ENCODE measurements at places on chromosomes 6 and 20. TPM values are rescaled to one million over a fixed set of nuclear protein-coding genes. Genes with fewer than 3 reads are reported as not detected.

DNA sequence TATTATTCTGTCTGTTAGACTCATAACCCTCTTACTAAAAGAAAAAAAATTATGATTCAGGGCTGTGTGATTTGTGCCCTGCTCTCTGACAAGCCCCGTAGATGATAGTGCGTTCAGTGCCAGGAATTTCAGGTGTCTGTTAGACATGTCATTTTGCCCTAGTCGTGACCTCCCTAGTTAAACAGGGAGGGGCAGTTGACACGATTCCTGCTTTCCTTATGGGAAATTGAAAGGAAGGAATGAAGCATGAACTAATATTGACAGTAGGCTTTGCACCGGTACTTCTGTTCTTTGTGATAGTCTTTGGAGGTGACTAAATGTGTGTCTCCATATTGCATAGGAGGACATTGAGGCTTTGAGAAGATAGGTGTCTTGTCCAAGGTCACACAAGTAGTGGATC is 26.3 kb downstream of the RPRD1B start:
- DNase-seq: no peak
- H3K27me3 ChIP-seq: no peaks in the 10 kb centered on the region
- H3K4me1 ChIP-seq: peaks cover 21% of the 10 kb centered on the region

DNA sequence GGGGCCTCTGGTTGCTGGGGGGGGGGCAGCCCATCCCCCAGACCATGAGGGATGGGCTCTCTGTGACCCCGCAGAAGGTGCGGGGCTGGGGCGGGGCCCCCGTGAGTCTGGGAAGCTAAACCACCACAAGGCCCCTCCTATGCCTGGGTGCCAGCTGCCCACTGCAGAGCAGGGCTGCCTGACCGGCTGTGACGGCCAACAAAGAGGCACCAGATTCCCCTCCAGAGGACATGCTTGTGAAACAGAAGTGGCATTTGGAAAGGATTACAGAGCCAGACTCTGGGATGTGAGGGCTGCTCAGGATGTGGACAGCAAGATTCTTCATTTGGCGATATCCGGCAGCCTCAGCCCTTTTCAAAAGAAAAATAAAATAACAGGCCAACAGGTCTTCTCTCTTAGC is 16.5 kb upstream of the NTSR1 start:
- H3K4me3 ChIP-seq: no peak overlapping the region
- peaks cover 9% of the 10 kb centered on the region for H3K27me3 ChIP-seq
- DNase-seq: no peak
- H3K36me3 ChIP-seq: no peaks in the 10 kb centered on the region
- no peaks in the 10 kb centered on the region for H3K4me1 ChIP-seq
- H3K27ac ChIP-seq: no peak overlapping the region

- H3K27me3 ChIP-seq: peaks cover 9% of the 10 kb centered on the region
- peaks cover 5% of the 10 kb centered on the region for H3K4me1 ChIP-seq
- no peak overlapping the region for H3K27ac ChIP-seq
- DNase-seq: no peak
- H3K4me3 ChIP-seq: no peak overlapping the region
- H3K36me3 ChIP-seq: no peaks in the 10 kb centered on the region
Measured at GRCh38 chr6:108363889-108364313, 69.0 kb downstream of the AFG1L start.

GRCh38 chr6:133428295-133428694 is 187.1 kb downstream of the EYA4 start:
- DNase-seq: no peak
- H3K4me1 ChIP-seq: no peaks in the 10 kb centered on the region
- no peaks in the 10 kb centered on the region for H3K27me3 ChIP-seq
- H3K27ac ChIP-seq: no peak overlapping the region
- no peak overlapping the region for H3K4me3 ChIP-seq
- H3K36me3 ChIP-seq: no peaks in the 10 kb centered on the region

GRCh38 chr6:54467384-54467783 is 159.1 kb downstream of the TINAG start:
- H3K4me1 ChIP-seq: no peaks in the 10 kb centered on the region
- H3K27me3 ChIP-seq: no peaks in the 10 kb centered on the region
- H3K4me3 ChIP-seq: no peak overlapping the region
- no peak for DNase-seq
- H3K27ac ChIP-seq: no peak overlapping the region

Gene GCM1
- total RNA-seq: 0.15 TPM

Gene RWDD1
- total RNA-seq: 41.5 TPM

Gene ASIP
- total RNA-seq: not detected

Measured in activated T-helper 1 cell treated with anti-CD3 and anti-CD28 coated beads, Interleukin-12 subunit alpha, Interleukin-12 subunit beta, Interleukin-2, Interleukin-4 antibody, amounts not matched to agents 30 ng/mL and 10 ng/mL and 1 ng/mL, durations not matched to agents 14 hours and 24 hours and 36 hours (primary cell).